NCI-H146 (cell line): ENCODE measurements at places on chromosomes 6 and 20.

GRCh38 chr6:54193560-54193959, 82.3 kb downstream of the MLIP start:
- DNase-seq: no peak

- no peak for DNase-seq
These were observed 90.4 kb downstream of the PLEKHG1 start for GRCh38 chr6:150689900-150690590.

DNA sequence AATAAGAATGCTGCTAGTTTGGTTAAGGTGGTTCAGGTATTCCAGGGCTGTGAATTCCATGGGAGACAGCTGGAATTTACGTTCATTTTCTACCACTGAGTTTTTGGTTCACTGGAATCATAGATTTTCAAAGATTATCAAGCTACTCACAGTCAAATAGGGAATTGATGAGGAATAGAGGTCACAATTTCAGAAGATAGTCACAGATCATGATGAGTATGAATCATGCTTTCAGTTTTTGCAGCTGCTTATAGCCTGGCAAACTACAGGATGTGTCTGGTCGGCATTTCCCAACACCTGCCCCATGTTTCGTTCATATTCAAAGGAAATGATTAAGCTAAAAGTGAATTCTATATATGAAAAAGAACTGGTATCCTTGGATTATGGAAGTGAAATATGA, 58.7 kb downstream of the BCKDHB start:
- DNase-seq: no peak

GRCh38 chr20:15065794-15066193, 728.4 kb upstream of the FLRT3 start:
- no peak for DNase-seq

DNA sequence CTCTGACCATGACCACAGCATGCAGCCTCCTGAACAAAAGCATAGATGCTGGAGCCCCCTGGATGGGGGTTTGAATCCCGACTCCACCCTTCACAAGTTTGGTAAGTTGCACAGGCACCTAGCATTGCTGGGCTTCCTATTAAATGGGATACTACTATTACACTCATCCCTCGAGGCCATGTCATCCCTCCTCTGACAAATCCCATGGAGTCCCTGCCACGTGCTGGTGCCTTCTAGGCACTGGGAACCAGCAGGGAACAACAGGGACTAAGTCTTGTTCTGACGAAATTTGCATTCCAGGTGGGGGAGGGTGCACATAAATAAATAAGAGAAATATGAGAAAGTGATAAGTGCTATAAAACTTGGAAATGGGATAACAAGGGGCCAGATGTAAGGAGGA, 15.3 kb upstream of the SIRPA start:
- no peak for DNase-seq

- no peak for DNase-seq
These were observed 110.1 kb downstream of the IYD start for GRCh38 chr6:150478656-150479545.

- DNase-seq: no peak
These were observed 506.6 kb upstream of the MAN1A1 start for GRCh38 chr6:119856136-119856535.

- no peak for DNase-seq
These were observed 12.1 kb upstream of the C20orf203 start for GRCh38 chr20:32685541-32686529.

GRCh38 chr6:41074692-41075436, 2.1 kb downstream of the NFYA start:
- no peak for DNase-seq

DNA sequence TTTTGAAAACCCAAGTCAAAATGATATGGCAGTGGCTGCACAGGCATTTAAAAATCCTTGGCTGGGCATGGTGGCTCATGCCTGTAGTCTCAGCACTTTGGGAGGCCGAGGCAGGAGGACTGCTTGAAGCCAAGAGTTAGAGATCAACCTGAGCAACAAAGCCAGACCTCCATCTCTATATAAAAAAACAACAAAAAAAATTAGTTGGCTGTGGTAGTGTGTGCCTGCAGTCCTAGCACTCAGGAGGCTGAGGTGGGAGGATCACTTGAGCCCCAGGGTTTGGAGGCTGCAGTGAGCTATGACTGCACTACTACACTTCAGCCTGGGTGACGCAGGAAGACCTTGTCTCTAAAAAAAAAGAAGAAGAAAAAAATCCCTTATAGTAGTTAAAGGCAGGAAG, 142.9 kb downstream of the MYB start:
- DNase-seq: no peak

DNA sequence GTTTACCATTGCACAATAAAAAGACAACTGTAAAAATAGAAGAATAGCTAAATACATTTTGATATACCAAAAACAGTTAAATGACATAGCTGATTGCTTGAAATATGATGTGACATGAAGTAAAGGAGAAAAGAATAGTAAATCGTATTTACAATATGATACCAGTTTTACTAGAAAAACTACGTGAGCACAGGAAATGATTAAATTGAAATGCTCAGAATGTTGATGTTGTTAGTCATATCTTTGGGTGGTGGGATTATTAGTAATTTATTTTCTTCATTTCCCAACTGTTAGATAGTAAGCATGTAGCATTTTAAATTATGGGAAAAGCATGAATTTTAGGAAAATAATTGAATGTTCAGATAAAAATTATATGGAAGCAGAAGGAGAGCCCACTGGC, 268.3 kb upstream of the TAB2 start:
- DNase-seq: no peak

GRCh38 chr6:26053992-26054780, 33.0 kb upstream of the HFE start:
- peak; percentile 50 for DNase-seq

- no peak for DNase-seq
These were observed 64.0 kb downstream of the CDYL start for GRCh38 chr6:4840169-4840568.

GRCh38 chr6:17877196-17877894, 110.1 kb downstream of the KIF13A start:
- no peak for DNase-seq

- no peak for DNase-seq
These were observed 581.8 kb upstream of the MMS22L start for GRCh38 chr6:97864826-97865225.

DNA sequence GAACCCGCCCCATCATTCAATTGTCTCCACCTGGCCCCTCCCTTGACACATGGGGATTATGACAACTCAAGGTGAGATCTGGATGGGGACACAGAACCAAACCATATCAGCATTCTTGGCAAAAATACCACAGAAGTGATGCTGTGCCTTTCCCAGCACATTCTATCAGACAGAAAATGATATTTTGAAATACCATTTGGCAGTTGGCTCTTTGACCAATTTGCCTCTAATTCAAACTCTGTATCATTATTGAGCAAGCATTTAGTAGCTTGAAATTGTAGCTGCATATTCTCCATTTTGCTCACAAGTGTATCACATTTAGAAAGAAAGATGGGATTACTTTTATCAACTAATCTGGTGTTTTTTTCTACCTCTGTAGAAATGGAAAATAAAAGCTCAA, 64.0 kb downstream of the PLCB1 start:
- no peak for DNase-seq

DNA sequence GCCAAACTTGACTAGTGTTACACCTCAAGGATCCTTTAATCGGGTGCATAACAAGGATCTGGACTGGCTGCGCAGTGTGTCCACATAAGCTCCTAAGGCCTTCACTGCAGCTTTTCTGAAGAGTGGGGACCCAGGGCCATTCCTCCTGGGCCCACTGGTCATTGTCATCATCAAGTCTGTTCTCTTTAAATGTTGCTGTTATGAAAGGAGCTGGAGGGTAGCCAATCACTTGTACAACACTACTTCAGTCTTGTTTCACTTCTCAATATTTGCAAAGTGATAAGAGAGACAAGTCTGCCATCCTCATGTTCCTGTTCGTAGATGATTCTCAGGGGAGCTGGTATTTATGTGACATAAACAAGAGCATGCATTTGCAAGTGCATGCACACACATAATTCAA, 149.8 kb downstream of the SYNDIG1 start:
- no peak for DNase-seq

GRCh38 chr6:16824845-16825685, 63.8 kb upstream of the ATXN1 start:
- no peak for DNase-seq

DNA sequence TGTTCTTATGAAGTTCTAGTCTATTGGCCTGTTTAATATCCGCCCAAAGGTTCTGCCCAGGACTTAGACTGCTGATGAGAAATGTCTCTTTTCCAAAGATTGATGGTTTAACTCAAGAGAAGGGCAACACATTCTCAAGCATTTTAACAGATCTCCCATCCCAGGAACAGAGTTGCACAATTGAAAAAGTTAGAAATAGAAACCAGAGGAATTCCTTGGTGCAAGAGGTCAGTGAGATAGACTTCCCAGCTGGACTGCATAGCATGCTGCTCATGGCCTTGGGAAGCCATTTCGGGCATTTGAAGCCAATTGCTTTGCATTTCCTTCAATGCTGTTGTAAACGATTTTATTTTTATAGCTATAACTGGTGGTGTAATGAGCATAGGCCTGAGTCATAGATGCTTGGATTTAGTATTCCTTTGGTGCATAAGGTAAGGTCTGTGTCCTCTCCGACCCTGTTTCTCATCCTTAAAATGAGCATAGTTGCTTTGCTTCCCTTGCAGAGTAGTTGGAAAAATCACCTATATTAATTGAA, 292.2 kb upstream of the JAG1 start:
- DNase-seq: no peak

DNA sequence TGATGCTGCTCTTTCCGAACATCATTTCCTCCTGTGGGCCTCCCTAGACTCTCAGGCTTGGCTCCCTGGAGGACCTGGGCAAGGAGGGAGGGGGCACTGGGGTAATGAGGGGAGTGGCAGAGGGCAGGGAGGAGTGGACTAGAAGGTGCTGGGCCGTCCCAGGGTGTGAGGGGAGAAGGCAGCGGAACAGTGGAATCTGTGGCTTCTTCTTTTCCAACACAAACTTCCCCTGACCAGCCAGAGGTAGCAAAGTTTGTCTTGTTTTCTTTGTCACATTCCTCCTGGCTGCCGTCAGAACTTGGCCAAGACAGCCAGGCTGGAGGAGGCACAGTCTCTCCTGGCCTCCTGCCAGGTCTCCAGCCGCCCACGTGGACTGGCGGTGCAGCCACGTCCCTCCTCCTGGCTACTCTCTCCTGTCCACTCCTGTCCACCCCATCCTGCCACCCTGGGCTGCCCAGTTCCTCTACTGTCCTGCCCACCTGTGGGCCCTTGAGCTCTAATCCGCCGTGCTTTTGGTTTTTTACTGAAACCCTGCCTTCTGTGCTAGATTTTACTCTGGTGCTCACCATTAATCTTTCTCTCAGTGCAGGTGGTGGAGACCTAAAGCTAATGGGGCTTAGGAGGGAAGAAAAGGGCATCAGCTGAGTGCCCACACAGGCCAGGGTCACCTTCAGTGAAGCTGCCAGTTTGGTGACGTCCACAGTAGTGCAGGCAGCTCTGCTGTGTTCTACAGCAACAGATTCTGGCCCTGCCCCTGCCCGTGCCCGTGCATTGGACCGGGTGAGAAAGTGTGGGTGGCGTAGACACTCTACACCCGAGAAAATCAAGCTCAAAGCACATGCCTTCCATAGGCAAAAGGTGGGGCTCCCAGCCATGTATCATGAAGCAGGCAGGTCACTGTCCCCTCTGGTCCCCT, 2.8 kb upstream of the CDSN start:
- DNase-seq: no peak

GRCh38 chr6:134347885-134348805, 30.2 kb upstream of the SGK1 start:
- DNase-seq: no peak

- DNase-seq: peak; percentile 6
These were observed 65.0 kb upstream of the MAP3K4 start for GRCh38 chr6:160926281-160927276.

- no peak for DNase-seq
These were observed 36.3 kb downstream of the DLL1 start for GRCh38 chr6:170254315-170255213.

DNA sequence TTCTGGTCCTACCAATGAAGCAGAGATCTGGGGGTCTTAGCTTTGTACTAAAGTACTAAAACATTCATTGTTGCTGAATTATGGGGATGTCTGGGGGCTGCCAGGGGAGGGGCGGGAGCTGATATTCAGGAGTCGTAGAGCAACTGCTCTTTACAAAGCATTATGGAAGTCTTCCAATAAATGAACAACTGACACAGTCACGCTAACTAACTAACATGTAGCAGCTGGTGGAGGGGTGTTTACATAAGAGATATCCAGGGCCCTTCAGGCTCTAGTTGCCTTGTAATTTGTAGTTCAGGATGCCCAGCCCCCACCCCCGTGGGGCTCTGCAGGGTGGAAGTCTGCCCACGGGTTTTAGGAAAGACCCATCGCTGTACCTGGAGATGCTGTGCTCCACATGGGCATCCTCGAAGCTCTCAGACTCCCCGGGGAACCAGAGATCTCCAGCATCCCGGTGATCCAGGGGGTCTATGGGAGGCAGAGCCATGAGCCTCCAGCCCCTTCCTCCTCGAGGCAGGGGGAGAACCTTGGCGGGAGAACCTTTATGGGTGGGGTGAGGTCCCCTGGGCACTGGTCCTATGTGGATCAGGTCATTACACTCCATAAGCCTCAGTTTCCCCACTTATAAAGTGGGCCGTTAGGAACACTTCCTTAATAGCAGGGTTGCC, 3.4 kb downstream of the TREM2 start:
- peak; percentile 24 for DNase-seq

- no peak for DNase-seq
These were observed 69.7 kb downstream of the SAMD3 start for GRCh38 chr6:130152908-130153510.

DNA sequence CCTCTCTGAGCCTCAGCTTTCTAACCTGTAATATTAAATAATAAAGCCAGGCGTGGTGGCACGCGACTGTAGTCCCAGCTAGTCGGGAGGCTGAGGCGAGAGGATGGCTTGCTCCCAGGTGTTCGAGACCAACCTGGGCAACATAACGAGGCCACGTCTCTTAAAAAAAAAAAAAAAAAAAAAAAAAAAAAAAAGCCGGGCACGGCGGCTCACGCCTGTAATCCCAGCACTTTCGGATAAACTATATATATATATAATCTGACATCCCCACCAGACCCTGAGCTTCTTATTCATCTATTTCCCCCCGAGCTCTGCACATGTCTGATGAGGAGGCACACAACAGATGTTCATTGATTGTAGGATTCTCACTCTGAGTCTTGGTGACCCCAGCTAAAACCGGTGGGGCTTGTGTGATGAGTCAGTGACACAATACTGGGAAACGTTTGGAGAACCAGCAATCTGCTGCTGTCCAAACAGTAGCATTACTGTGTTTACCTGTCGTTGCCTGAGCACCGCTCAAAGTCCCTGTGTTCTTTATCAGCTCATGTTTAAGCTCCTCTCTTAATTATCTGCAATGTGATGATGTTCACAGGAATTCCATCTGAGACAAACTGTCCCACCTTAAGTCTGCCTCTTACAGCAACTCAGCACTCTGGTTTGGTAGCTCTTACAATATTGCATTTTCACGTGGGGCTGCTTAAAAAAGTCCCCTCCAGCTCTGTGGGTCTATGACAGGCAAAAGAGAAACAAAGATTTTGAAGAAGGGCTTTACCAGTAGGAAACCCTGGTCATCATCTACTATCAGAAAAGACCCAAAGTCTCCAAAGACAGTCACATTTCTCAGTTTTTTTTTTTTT, 1.0 kb upstream of the SPATA2 start:
- peak; percentile 83 for DNase-seq

GRCh38 chr20:1418350-1418749, 25.5 kb upstream of the FKBP1A start:
- no peak for DNase-seq

GRCh38 chr6:31465718-31466117, 32.2 kb upstream of the MICB start:
- no peak for DNase-seq
